NCI-H146 (cell line): ENCODE measurements at places on chromosomes 13 and 19.

- no peak for DNase-seq
These were observed 13.2 kb downstream of the RNF17 start for GRCh38 chr13:24777171-24777570.

DNA sequence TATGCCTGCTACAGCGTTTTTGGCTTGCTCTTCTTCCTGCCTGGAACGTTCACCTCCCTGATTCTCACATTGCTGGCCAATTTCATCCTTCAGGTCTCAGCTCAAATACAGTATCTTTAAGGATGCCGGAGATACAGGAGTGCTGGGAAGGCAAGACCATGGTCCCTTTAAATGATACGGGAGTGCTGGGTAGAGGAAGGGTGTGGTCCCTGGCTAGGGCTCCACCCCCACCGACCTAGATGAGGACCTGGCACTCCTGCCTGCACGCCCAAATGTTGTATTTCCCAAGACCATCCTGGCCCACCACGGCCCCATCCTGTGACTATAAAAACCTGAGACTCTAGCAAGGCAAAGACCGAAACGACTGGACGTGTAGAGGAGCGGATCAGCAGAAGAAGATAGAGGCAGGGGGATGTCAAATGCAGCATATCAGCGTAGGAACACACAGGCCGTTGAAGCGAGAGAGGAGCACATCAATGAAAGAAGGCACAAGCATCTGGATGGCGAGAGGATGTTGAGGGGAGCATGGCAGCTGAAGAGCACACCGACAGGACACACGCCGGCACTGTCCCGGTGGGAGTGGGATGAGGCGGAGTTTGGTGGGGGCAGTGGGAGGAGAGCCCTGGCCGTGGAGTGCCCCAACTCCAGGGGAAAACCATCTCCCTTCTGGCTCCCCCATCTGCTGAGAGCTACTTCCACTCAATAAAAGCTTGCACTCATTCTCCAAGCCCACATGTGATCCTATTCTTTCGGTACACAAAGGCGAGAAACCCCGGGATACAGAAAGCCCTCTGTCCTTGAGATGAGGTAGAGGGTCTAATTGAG, 74.0 kb downstream of the PCDH9 start:
- peak; percentile 68 for DNase-seq

DNA sequence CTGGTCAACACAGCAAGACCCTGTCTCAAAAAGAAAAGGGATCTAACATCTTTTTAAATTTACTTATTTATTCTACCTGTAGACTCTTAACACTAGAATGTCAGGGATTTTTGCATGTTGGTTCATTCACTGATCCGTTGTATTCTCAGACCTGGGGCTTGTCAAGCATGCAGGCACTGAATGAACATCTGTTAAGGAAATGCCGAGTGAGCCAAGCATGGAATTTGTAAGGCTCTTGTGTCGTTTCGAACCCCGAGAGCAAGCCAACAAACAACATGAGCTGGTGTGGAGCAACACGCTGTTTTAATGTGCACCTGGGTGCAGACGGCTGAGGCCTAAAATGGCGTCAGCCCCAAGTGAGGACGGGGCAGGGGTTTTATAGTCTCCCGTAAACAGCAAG, 10.0 kb upstream of the OR1M1 start:
- no peak for DNase-seq

- no peak for DNase-seq
These were observed 2.7 kb downstream of the FFAR3 start for GRCh38 chr19:35360880-35361420.

DNA sequence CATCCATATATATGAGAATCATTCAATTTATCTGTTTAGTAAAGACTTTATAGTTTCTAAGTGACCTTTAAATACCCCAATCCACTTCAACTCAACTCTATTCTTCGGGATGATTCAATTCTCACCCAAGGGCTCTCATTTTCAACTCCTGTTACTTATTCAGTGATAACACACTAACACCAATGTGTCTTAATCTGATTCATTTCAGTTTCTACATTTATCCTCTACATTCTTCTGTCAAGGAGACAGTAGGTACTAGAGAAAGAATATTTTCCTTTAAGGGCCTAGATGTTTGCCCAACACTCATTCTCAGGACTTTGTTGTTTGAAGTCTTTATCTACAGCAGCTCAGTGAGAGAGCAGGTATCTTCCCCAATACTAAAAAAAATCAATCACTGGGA, 7.1 kb downstream of the ARGLU1 start:
- no peak for DNase-seq

- DNase-seq, result no peak
These were observed 130.8 kb downstream of the KDM4B start for GRCh38 chr19:5099701-5100221.

GRCh38 chr19:51749979-51750378, 1.7 kb downstream of the FPR1 start:
- DNase-seq, result no peak

GRCh38 chr13:21537105-21537504, 66.9 kb downstream of the MICU2 start:
- DNase-seq, result no peak

DNA sequence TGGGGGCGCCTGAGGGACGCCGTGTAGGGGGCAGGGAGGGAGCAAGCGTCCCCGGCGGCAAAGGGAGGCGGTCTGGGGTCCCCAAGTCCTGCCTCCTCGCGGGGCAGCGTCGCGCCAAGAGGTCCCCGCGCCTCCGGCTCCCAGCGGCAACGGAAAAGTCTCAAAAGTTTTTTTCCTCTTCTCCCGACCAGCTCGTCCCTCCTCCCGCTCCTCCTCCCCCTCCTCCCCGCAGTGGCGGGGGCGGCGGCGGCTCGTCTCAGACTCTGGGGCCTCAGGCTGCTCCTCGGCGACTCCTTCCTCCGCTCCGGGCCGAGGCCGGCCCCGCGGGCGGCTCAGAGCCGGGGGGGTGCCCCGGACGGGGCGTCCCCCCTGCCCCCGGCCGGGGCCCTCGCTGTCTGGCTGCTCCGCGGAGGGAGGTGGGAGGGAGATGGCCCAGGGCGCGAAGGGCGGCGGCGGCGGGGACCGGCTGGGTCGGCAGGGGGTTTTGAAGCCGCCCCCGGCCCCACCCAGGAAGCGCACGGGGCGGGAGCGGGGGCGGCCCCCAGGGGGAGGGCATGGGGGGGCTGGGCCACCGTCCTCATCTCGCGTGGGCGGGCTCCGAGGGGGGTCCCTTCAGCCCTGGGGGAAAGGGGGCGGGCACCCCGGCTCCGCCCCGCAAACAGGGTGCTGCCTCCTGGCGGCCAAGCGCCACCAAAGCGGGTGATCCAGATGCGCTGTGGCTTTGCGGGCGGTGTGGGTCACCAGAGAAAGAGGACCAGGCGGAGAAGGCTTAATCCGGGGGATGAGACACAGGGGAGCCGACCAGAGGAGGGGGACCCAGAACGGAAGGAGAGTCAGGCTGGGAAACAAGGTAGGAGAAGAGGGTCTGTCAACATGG, at the start of gene TGFB1:
TGFB1 (minus strand) TSS at position 457 of the 877 bp plus-strand sequence. CDS start 878 bp downstream, outside the sequence.
- peak; percentile 59 for DNase-seq

DNA sequence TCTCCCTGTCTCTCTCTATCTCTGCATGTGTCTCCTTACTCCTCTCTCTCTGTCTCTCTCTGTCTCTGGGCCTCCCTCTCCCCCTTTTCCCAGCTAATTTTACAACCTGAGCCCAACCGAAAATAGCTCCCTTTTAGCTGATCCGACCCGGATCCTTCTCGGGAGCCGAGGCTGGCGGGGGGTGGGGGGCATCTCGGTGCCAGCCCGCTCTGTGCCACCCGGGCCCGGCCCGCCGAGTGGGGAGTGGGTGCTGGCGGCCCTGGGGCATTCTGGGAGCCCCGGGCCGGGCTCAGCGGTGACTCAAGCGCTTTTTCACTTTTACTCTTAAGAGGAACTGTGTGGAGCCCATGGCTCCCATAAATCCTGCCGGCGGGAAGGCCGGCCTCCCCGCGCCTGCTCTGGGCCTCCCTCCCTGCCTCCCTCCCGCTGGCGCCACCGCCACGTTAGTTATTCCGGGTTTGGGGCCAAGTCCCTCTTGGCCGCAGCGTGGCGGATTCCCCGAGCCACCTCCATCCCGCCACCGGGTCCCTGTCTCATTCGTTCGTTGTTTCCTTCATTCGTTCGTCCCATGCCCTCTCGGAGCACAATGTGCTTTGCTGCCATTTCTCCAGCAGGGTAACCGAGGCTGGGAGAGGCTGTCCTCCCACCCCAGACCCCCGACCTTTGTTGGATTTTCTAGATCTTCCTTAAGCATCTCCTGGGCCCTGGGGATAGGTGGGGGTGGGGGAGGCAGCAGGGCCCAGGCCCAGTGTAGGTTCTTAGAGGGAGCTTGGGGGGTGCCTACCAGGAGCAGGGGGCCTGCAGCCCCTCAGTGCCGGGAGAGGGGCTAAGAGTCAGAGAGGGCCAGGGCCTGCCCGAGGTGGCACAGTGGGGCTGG, 3.2 kb downstream of the NFIC start:
- DNase-seq, result no peak

GRCh38 chr13:92510416-92510815, 716.2 kb upstream of the GPC6 start:
- no peak for DNase-seq

- DNase-seq, result no peak
These were observed 29.0 kb upstream of the CXCL17 start for GRCh38 chr19:42471554-42472249.

GRCh38 chr13:107866032-107866940, 349.1 kb downstream of the LIG4 start:
- peak; percentile 37 for DNase-seq

- no peak for DNase-seq
These were observed 10.8 kb upstream of the HOMER3 start for GRCh38 chr19:18951721-18952281.

- DNase-seq, result no peak
These were observed 51.5 kb upstream of the WDFY2 start for GRCh38 chr13:51532736-51533197.

GRCh38 chr19:35000647-35001501, 751 bp downstream of the GRAMD1A start:
- peak; percentile 74 for DNase-seq

DNA sequence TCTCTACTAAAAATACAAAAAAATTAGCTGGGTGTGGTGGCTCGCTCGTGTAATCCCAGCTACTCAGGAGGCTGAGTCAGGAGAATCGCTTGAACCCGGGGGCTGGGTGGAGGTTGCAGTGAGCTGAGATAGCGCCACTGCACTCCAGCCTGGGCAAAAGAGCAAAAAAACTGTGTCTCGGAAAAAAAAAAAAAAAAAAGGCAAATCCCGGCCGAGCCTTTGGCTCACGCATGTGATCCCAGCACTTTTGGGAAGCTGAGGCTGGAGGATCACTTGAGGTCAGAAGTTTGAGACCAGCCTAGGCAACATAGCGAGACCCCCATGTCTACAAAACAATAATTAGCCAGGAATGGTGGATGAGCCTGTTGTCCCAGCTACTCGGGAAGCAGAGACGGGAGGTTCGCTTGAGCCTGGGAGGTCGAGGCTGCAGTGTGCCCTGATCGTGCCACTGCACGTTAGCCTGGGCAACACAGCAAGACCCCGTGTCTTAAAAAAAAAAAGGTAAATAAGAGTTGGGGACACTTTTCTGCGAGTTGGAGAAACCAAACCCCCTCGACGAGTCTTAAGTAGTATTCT, 574 bp upstream of the GPX4 start:
- no peak for DNase-seq

GRCh38 chr13:19519049-19519448, 42.3 kb downstream of the TPTE2 start:
- no peak for DNase-seq

- DNase-seq, result no peak
These were observed 51.8 kb downstream of the CRYL1 start for GRCh38 chr13:20473888-20474287.

- DNase-seq, result no peak
These were observed 391.9 kb downstream of the COG6 start for GRCh38 chr13:40047322-40047771.

DNA sequence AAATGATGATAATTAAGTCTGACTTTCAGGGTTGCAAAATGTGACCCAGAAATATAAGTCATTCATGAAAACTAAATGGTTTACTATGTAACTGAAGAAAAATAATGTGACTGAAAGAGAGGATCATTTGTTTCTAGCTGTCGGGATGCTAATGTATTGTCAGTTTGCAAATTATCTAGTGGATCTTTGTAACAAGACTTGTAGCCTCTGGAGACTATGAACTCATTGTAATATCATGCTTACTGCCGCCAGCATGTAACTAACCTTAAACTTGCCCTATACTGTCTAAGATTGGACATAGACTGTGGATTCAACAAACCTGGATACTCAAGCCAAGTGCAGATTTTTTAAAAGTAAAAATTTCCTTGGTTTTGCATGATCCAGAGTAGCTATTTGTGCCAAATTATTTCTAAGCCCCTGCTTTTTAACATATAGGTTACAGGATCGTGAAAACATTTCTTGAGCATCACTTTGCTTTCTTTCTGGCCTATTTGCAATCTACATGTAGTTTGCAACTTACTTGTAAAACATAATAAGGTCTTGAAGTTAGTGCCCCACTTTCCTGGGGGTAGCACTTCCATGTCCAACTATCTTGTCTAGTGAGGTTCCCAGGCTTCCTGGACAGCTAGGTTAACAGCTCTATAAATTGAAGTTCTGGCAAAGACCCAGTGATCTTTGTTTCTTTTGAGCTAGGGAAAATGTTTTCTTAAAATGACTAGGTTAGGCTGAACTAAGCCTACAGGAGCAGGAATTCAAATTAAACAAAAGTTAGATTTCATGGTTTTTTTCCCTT, 3.3 kb upstream of the POSTN start:
- DNase-seq, result no peak

DNA sequence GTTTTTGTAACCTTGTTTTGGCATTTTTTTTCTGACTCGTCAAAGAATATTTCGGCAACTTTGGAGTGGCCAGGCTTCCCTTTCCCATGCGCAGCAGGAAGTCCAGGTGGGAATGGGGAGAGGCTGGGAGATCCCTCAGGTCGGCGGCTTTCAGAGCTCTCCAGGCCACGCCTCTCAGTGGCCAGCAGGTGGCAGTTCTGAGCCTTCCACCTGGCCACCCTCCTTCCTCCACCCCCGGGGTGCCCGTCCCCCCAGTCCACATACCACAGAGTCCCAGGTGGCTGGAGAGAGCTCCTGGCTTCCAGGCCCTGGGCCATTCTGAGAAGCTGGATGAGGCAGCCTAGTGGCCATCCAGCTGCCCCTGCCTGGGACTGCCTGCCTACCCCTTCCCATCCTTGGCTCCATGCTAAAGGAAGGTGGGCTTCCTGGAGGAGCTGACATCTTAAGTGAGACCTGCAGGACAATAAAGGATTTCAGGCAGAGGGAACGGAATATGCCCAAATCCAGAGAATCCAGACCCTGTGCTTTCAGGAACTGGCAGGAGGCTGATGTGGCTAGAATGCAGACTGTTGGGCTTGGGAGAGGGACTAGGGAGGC, 46.3 kb downstream of the CCNE1 start:
- DNase-seq, result peak; percentile 46

DNA sequence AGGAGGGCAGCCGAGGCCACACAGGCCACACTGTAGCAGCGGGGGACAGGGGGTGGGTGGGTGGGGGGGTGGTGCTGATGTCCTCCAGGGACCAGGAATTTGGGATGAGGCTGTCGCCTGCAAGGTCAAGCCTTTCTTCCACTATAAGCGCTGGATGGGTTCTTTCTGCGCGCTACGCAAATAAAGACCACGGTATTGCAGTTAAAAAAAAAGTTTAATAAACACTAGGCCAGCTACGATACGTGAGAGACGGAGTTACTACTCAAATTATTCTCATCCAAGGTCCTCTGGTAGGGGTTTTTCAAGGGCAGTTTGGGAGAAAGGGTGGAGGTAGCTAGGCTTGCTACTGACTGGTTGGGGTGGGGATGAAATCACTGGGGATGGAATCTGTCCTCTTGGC, 508 bp upstream of the ZNF44 start:
- DNase-seq, result no peak
